Stimulated activated CD8-positive, alpha-beta memory T cell treated with anti-CD3 and anti-CD28 coated beads, Interleukin-15, amount 100 ng/mL, for 4 hours (primary cell): ENCODE measurements at places on chromosomes 5 and 9.

GRCh38 chr9:114442022-114442421, 54.2 kb upstream of the AKNA start:
- DNase-seq = no peak

- DNase-seq = no peak
These were observed 83.6 kb downstream of the MACROH2A1 start for GRCh38 chr5:135315386-135315785.

DNA sequence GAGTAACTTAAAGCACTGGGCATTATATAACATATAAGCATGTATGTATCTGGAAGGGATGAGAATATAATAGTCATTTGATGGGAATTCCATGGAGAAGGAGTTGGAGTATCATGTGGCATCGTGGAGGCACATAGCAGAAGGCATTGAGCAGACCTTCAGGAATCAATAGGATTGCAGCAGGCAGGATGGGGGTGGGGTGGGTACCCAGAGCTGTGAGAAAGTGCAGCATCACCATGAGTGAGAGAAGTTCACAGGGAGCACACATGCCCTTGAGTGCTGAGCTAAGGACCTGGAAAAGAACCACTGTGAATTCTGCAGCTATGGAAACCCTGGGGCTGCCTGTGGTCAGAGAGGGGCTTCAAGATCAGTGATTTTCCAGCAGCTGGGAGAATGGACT, 57.3 kb downstream of the MED10 start:
- no peak for DNase-seq

- DNase-seq = peak; percentile 40
These were observed 10.6 kb upstream of the FAM163B start for GRCh38 chr9:133619791-133620190.

DNA sequence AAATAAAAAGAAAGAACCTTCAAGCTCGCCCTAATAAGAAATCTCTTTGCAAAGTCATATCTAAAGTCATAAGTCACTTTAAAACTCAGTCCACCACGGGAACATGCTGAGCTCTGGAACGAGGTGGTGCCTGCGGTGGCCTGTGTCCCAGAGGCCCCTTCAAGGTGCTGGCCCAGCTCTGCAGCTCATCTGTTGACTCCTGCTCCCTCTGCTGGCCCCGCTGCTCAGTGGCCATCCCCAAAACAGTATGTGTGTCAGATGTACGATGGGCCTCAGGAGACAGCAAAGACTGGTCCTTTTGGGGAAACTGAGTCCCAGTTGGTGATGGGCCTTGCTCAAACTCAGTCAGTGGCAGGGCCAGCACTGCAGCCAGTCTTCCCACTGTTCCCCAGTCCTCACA, 22.8 kb upstream of the FOXB2 start:
- DNase-seq = no peak

DNA sequence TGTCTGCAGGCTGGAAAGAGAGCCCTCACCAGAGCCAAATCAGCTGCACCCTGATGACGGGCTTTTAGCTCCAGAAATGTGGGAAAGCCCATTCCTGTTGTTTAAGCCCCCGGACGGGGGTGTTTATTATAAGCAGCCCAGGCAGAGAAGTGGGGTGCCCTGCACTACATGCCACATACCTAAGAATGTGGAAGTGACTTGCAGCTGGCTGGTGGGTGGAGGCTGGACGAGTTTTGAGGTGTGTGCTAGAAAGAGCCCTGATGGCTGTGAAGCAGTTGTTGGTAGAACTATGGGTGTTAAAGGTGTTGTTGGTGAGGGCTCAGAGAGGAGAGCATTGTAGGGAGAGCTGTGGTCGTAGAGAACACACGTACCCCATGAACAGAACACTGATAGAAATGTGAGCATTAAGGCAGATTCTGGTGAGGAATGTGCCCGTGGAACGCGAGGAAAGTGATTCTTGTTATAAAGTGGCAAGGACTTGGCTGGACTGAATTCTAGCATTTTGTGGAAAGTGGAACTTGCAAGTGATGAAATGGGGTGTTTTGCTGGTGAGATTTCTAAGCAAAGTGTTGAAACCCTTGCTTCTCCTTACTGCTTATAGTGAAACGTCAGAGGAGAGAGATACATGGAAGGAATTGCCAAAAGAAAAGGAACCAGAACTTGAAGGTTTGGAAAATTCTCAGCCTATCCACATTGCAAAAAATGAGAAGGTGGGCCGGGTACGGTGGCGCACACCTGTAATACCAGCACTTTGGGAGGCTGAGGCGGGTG, 38.9 kb downstream of the AHRR start:
- DNase-seq = no peak

GRCh38 chr9:130470950-130471349, 26.2 kb downstream of the ASS1 start:
- no peak for DNase-seq

DNA sequence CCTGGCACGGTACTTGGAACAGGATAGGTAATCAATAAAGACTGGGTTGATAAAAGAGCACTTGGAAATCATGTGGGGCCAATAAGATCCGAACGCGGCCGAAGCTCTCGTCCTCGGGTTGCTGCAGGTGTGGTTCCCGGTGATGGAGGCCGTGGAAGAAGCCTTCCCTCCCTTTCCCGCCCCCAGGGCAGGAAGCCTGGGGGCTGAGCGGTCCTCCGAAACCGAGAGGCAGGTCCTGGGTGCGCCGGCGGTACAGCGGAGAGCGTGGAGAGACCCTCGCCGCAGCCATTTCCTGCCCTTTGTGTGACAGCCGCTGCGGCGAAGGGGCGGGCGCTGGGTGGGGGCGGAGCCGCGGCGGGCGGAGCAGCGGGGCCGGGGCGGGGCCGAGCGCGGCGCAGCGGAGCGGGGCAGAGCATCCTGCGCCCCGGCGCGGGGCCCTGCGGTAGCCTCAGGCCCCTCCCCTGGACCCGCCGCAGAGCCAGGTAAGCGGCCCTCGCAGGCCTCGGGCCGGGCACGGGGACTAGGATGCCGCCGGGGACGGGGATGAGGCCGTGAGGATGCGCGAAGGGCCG, at the start of gene CYFIP2:
TSS of gene CYFIP2 (plus strand) at position 410 of the 572 bp plus-strand sequence. CDS start 19,239 bp downstream, outside the sequence.
- DNase-seq = peak; percentile 63

- no peak for DNase-seq
These were observed 483.3 kb downstream of the CTNND2 start for GRCh38 chr5:11420969-11421368.

DNA sequence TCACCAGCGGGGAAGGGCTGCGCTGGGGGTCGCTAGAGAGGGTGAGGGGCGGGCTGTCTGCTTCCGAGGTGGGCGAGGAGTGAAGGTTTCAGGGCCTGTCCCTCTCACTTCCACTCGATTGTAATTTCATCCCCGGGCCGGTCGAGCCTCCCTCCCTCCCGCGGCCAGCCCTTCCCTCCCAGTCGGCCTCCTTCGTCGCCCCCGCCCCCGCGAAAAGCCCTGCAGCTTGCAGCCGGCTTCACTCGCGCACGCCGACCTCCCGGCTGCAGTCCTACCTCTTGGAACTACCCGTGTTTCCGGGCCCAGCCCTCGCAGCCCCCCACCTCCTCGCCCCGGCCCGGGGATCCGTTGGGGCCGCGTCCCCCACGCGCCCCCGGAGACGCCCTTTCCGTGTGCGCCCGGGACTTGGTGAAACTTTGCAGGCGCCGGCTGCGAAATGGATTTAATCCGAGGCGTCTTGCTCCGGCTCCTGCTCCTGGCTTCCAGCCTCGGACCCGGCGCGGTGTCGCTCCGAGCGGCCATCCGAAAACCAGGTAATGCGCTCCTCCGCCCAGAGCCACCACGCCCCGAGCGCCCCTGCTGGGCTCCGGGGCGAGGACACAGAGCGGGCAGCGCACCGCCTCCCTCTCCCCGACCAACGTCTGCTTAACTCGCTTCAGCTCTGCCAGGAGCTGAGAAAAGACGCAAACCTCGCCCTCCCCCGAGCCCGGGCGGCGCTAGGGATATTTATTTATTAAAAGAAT, at the start of gene EGFLAM:
TSS of gene EGFLAM (plus strand) at position 241 of the 743 bp plus-strand sequence. CDS start at position 437, 196 bp downstream.
- DNase-seq = no peak

DNA sequence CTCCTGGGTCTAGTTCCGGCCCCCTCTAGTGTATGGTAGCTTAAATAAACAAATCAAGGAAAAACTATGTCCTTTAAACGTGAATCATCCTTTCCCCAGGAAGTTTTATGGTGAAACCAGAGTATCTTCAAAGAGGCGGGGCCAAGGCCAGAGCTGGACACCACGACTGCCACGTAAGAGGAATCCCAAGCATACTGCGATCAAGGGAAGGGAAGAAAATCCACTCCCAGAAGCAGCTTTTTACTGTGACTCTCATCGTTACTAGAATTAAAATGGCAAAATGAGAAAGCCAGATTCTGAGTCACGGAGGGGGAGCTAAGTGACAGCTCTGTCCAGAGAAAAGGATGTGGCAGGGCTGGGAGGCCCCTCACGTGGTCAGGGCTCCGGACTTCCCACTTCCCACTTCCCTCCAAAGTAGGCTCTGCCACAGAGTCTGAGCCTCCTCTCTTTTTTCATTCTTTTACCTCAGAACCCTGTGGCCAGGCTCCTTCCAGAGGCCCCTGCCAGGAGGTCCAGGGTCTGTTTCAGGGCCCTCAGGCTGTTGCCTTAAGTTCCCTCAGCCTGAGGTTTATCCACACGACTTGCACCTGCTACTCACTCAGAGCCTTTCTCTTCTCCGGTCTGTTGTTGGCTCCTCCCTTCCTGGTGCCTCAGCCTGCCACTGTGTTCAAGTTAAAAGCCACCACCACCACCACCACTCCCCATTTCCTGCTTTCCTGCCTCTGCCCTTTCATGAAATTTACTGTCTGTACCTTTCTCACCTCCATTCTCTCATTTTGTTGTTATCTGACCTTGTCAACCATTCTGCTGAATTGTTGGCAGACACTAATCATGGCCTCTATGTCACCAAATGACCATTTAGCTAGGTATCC, 1.4 kb upstream of the GLRX start:
- DNase-seq = no peak

DNA sequence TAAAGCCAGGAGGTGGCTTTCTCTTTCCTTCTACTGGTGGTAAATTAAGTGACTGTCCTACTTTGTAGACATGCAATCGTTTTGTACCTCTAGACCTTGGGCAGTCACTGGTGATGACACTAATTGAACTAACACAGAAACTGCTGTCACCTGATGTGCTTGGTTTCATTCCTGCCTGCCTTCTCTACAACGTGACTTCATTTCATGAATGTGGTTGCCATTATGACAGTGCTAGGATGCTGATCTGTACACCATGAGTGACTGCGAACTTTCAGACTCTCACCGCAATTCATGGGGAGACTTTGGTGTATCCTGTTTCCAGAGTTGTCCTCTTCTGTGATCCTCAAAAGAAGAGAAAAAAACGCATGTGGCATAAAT, 47.5 kb downstream of the UBE2QL1 start:
- no peak for DNase-seq
